ENCODE measurements at places on chromosomes 11 and 22.

DNA sequence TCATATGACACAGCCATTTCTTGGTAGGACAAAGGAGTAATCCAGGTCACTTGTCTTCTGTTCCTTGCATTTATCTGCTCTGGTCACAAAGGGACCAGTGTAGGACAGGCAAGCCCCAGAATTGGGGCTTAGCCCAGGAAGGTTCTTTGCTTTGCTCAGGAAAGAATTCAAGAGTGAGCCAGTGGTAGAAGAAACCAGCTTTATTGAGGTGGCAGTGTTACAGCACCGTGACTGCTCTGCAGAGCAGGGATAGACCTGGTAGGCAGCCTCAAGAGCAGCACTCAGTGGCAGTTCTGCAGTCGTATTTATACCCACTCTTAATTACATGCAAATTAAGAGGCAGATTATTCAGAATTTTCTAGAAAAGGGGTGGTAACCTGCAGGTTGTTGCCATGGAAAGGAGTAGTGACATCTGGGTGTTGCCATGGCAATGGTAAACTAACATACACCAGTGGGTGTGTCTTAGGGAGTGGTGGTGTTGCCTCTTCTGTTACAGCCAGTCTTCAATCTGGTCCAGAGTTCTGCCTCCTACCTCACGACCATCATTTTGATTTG, 84.9 kb upstream of the RAB1B start:
- DNase-seq: no peak

- no peak for DNase-seq
Observed at GRCh38 chr11:8792710-8793109, 110.1 kb downstream of the RPL27A start.

GRCh38 chr22:38490915-38491314, 15.2 kb downstream of the DDX17 start:
- DNase-seq: no peak

DNA sequence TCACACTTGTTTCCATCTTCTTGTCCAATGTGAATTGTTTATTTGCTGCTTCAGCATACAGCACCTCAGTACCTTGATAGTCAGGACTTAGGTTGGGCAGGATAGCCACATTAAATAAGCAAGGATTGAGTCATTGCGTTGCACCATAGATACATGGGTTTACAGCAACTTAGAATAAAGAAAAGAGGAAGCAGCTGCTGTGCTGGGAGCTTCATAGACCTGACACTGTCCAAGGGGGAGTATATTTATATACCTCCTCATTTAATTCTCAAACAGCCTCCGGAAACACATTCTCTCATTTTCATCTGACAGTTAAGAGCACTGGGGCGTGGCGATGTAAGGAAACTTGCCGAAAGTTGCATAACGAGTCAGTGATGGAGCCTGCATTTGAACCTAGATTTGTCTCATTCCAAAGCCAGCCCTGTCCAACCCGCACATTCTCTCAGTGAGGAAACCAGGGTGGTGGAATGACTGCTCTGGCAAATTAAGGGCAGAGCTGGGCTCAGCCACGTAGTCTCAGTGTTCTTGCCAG, 42.2 kb downstream of the UBASH3B start:
- no peak for DNase-seq

GRCh38 chr11:111220721-111221120, 24.8 kb upstream of the POU2AF2 start:
- DNase-seq: no peak

GRCh38 chr22:29072979-29073617, at the start of gene KREMEN1:
TSS of gene KREMEN1 (plus strand) at chr22:29073035. CDS start at chr22:29073131, 96 bp downstream.
- no peak for DNase-seq

DNA sequence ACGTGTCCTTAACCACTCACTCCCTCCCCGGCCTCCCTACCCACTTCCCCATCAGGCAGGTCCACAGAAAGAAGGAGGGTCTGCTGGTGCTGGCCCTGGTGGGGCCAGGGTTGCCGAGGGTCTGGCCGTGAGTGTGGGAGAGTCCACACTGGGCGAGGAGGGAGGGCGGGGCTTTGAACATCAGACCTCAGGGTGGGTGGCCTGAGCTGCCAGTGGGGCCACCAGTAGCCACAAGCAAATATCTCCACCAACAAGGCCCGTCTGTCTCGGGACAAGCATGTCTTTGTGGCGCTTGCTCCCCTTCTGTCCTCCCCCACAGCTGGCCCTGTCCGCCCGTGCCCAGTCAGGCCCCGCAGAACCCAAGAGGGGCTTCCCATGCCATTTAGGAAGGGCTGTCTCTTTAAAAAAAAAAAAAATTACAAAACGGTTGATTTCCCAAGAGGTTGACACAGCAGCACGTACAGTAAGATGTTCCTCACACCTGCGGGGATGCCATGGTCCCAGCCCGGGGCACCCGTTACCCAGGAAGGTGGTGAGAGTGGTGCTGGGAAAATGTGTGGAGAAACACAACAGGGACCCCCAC, 17.7 kb upstream of the TALDO1 start:
- no peak for DNase-seq

GRCh38 chr11:125532668-125533067, 36.6 kb upstream of the FEZ1 start:
- no peak for DNase-seq

DNA sequence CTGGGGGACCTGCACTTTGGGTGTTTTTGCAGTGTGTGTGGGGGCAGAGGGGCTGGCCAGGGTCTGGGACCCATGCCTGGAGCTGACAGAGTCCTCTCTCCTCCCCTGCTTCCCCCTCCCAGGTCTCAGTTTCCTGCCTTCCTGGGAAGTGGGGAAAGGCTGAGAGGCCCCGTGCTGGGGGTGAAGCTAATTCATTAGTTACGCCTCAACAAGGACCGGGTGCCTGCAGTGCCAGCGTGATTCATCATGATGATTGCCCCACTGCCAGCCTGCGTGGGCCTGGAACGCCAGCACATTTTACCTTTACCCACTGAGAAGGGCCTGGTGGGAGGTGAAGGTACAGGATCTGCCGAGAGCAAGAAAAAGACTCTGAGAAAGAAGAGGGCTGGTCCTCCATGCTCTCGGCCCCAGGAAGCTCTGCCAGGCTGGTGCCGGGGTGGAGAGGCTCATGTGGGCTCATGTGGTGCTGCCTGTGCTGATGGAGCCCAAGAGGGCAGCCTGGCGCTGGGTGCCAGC, 2.9 kb upstream of the LRRC10B start:
- DNase-seq: no peak

DNA sequence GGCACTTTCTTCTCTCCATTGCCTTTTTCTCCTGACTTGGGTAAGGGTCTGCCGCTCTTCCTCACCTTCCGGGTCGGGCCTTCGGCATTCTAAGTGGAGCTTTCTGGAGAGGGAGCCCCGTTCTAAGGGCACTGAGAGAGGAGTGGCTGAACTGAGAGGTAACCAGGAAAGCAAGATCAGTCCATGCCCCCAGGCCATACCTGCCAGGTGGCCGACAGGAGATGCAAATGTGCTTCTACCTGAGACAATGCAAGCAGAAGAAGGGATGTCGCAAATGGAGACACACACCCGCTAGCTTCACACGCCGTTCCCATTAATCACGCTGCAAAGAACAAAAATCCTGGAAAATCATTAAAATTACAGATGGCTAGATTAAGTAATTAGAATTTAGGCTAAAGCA, 156.4 kb upstream of the TBCEL start:
- DNase-seq: no peak

- no peak for DNase-seq
Observed at GRCh38 chr11:31884080-31884479, 73.0 kb upstream of the PAX6 start.

- no peak for DNase-seq
Observed at GRCh38 chr11:41665441-41666360, 206.2 kb upstream of the LRRC4C start.

- no peak for DNase-seq
Observed at GRCh38 chr11:98944461-98944860, 76.3 kb upstream of the CNTN5 start.

- no peak for DNase-seq
Observed at GRCh38 chr22:41762980-41763779, 37.3 kb upstream of the CCDC134 start.

DNA sequence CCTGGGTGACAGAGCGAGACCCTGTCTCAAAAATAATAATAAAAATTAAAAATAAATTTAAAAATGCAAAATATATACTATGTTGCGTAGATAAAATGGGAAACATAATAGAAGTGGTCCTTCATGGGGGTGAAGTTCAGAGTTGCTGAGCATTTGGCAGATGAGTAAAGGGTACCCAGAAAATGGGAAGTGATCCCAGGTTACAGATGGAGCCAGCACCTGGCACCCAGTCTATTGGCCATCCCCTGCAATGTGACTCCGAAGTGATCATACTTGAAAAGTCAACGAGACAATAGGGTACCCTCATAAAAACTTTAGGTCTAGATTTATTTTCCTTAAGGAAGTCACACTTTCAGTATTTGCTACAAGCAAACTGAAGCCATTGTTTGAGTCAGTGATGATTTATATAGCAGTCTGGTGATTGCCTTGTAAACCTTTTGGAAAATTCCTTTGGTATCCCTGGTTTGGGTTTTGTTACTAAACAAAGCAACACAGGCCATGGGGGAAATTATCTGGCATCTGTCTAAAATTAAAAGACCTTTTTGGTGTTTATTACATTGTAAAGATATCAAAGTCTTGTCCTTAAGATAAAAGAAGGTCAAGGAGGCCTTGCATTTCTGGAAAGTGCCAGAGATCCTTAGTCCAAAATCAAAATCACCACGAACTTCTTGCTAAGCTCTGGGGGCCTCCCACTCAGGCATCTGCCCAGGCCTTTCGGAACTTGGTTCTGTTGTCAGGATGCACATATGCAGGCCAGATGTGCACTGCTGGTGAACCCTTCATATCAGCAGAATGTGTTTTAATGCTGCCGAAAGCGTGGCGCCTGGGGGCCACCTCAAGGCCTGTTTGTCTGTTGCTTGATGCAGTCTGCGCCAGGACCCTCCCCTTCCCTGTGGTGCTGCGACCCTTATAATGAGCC, 4.3 kb downstream of the SMARCB1 start:
- no peak for DNase-seq

GRCh38 chr11:55707029-55707428, 45.0 kb downstream of the OR4C6 start:
- DNase-seq: no peak

- no peak for DNase-seq
Observed at GRCh38 chr11:104826772-104827171, 71.5 kb downstream of the CASP12 start.

- no peak for DNase-seq
Observed at GRCh38 chr11:68337399-68337835, 25.0 kb downstream of the LRP5 start.

GRCh38 chr22:36363349-36363981, 24.3 kb downstream of the MYH9 start:
- no peak for DNase-seq

GRCh38 chr11:27718863-27719545, 18.7 kb upstream of the BDNF start:
- DNase-seq: no peak

GRCh38 chr11:131629925-131630540, 259.6 kb downstream of the NTM start:
- no peak for DNase-seq

DNA sequence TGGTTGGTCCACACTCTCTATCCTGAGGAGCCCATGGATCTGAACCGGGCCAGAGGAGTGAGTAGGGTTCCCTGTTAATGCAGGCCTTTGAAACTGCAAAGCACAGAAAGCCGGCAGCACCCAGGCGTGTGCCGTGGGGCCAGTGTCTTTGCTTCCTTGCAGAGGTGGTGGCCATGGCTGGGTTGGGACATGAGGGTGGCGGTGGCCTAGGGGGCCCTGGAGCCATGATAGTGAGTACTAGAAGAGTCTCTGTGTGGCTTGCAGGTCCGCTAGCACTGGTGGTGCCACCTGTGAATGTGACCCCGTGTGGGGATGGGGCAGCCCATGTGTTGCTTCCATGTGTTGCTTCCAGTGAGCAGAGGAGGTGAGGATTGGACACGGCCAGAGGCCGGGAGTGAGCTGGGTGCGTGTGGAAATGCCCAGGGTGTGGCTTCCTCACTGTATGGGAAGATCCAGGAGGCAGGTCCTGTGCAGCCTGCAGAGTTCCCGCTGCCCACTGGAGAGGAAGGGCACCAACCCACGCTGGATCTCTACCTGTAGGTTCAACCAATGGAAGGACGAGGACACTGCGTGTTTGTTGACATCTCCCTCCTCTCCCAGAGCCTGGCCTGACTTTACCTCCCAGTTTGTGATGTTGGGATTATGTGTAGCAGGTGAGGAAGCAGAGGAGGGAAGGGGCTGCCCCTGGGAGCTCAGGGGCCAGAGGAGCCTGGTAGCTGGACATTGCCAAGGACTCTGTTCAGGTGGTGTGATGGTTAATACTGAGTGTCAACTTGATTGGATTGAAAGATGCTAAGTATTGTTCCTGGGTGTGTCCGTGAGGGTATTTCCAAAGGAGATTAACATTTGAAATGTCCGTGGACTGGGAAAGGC, 796.6 kb downstream of the TBC1D22A start:
- DNase-seq: no peak

- no peak for DNase-seq
Observed at GRCh38 chr11:61742391-61742790, 10.0 kb upstream of the MYRF start.

DNA sequence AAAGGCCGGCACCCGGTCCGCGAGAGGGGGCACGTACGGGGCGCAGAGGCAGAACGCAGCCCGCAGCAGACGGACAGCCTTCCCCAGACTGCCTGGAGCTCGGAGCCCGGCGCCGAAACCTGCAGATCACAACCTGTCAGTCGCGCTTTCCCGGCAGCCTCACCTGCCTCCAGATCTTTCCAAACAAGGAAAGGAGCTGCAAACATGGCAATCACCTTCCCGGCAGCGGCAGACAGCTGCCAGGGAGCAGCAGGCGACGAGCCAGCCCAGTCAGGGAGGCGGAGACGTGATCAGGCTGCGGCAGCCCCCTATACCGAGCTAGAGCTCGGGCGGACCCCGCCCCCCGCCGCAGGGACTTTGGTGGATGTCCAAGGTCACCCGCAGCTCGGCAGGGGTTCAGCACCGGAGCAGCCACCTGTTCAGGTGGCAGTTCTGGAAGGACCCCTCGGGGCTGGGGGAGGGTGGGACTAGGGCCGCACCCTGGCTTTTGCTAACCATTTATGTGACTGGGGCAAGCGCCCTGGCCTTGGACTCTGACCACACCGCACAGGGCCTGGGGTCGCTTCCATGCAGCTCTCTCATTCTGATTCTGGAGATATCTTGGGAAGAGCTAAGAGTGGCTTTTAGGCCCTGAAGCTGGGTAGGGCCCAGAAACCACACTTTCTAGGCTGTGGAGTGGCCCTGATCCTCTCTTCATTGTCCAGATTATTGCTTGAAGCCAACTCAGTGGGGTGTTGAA, 143.8 kb downstream of the NECTIN1 start:
- no peak for DNase-seq

GRCh38 chr11:17229481-17230152, 21.8 kb upstream of the PIK3C2A start:
- no peak for DNase-seq

Data from NCI-H187 treated with DMSO at 0.1 percent for 48 hours (cell line).